IMR-90 (cell line): ENCODE measurements at places on chromosomes 16 and 17.

DNA sequence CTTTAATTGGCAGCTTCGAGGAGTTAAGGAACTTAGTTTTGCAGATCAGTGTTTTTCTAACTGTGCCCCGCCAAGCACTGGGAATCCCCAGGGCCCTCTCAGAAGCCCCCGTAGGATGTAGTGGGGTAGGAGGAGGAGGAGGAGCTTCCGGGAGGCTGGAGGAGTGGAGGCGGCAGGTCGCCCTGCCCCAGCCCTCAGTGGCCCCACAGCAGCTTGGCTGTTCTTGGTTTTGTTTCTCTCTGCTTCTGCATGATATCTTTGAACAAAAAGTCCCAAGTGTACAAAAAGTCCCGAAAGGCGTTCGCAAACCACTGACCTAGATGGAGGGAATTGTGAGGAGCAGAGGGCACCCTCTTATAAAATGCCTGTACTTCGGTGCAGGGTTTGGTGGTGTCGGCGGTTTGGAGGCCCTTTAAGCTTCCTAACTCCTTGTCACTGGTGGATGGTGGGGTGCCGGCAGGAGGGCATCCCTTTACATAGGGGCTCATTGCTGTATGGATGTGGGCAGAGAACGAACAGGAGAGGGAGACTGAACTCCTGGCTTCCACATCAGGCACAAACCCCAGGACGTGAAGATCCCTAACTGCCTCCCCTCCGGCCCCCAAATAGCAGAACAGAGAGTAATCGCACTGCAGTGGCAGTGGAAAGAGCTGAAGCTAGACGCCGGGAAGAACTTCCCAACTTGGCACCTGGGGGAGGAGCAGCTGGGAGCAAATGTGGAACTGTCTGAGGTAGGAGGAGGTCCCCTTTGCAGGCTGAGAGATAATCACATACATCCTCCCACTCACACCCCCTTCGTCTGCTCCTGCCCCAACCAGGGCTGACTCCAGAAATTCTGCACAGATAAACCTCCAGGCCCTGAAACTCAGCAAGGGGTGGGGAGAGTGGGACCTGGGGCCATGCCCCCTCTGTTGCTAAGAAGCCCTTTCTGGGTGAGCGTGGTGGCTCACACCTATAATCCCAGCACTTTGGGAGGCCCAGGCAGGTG lies 20.1 kb downstream of the EPOP start:
- DNase-seq: no peak

- no peak for DNase-seq
These were observed 25.9 kb downstream of the PIPOX start for GRCh38 chr17:29068818-29069217.

- DNase-seq: no peak
These were observed 180.5 kb downstream of the VPS53 start for GRCh38 chr17:534071-534691.

- no peak for DNase-seq
These were observed 39.7 kb upstream of the NGFR start for GRCh38 chr17:49455272-49455861.

GRCh38 chr17:40608061-40608581 lies 39.5 kb downstream of the SMARCE1 start:
- no peak for DNase-seq

DNA sequence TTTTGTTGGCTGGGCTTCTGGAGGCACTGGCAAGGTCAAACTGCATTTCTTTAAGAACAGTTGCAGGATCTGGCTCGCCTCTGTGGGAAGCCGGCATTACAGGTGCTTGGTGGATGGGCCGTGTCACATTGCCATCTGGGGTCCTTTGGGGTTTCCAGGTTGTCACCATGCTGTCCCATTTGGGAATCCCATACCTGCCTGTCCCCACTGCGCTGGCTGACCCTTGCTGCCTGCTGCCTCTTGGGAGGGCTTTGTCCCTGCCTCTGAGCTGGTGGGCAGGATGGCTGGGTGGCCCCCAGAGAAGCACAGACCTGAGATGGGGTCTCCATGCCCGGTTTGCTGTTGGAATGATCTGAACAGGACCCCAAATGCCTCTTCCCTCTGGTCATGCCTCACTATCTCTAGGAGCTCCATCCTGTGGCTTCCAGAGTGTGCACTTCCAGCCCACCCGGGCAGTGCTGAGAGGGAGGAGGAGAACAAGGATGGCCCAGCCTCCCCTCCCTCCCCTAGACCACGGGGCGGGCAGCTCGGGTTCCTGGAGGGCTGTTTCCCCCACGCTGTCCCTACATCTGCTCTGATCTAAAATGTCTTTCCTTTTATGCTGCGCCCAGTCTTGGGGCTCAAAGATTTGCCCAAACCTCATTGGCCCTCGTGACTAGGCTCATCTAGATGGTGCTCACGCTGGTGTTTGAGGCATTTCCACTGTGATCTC lies 28.0 kb downstream of the OR1D5 start:
- DNase-seq: no peak

DNA sequence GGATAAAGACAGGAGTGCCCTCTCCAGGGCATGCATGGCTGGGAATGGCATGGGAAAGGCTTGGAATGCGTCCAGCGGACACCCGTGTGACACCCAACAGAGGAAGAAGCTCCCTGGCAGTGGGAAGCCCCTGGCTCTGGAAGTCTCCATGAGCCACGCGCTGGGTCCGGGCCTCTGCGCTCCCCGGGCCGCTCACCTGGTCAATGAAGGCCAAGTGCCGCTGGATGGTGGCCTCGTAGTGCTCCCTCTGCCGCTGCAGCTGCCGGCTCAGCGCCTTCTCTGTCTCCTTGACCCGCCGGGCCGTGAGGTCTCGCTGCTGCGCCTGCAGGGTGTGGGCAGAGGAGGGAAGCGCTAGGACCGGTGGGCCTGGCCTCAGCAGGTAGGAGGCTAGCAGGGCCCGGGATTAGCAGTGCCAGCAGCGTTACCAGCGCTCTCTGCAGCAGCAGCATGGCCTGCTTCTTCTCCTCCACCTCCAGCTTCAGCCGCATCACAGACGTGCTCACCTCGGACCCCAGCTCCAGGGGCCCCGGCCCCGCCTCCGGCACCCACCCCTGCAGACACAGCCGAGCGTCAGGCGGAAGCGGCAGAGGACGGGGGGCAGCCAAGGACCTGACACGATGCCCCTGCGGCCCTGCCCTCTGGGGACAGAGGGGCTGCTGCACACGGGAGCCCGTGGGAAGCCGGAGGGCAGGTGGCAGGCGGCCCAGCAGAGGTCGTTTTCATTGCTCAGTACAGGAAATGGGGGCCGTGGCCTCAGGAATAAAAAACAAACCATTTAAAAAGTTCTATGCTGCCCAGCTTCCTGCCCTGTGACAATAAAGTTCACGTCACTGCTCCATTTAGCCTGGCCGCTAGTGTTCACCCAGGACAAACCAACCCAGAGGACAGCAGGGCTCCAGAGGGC lies 26.0 kb downstream of the CEP131 start:
- DNase-seq: no peak

DNA sequence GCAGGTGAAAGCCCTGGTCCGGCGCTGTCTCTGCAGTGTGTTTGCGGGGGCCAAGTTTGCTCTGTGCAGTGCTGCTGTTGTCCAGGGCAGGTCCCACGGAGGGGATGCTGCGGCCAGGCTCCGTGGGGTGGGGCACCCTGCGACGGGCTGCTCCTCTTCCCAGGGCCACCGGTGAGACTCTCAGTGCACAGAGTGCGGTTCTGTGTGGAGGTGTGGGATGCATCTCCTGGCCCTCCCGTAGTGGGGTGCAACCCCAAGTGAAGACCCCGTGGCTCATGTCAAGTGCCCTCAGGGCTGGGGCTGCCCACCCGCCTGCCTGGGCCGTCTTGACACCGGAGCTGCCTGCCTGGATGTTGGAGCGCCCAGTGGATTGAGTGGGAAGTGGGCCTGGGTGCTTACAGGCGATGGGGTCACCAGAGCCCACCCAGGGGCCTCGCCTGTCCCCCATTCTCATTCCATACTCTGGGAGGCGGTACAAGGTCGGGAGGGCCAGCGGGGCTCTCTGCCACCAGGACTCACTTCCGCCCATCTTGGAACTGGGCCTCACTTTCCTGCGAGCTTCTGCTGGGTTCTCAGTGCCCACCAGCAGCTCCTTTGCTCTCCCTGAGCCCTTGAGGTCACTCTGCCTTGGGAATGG lies 119.9 kb downstream of the BANP start:
- DNase-seq: no peak
